ENCODE measurements at places on chromosomes 1 and 21. TPM values are rescaled to one million over a fixed set of nuclear protein-coding genes. Genes with fewer than 3 reads are reported as not detected.

Gene PAPPA2
- 0.10 TPM for total RNA-seq

Gene DPT
- not detected for total RNA-seq

Gene PTPN14
- 23.1 TPM for total RNA-seq

Gene TFF2
- not detected for total RNA-seq

Gene IGSF5
- not detected for total RNA-seq

Gene TSPEAR
- total RNA-seq = not detected

Gene MIS18A
- 27.5 TPM for total RNA-seq

Gene TFAP2E
- total RNA-seq = 0.47 TPM

Gene AVPR1B
- not detected for total RNA-seq

Gene WDR3
- 68.3 TPM for total RNA-seq

Gene HFM1
- total RNA-seq = not detected

Gene SELP
- 0.13 TPM for total RNA-seq

Gene DYRK3
- total RNA-seq = 23.3 TPM

Gene FCRL5
- not detected for total RNA-seq

Gene SYDE2
- total RNA-seq = 0.83 TPM

Gene CXADR
- total RNA-seq = 0.18 TPM

Gene LCE2B
- total RNA-seq = not detected

Gene EPS8L3
- not detected for total RNA-seq

Gene SMPDL3B
- total RNA-seq = 0.29 TPM

GRCh38 chr1:214124281-214124805 is 136.6 kb downstream of the PROX1 start:
- DNase-seq = no peak

DNA sequence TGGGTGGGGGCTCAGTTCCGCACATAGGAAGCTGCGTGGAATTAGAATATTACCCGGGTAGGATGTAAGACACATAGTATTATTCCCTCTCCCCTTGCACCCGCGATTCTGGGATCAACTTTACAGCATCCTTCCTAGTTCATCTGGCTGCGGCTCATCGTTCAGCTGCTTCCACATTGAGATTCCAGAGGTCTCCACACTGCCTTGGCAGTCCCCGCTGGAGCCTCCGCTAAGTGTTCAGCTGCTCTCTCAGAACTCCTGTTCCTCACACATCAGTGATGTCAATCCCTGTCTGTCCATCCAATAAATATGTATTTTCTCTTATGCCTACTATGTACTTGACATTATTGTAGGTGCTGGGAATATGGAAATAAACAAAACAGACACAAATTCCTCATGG is 135.6 kb upstream of the SYT6 start:
- no peak for DNase-seq

- DNase-seq = no peak
Measured at GRCh38 chr1:219310181-219310728, 136.6 kb downstream of the LYPLAL1 start.

- DNase-seq = no peak
Measured at GRCh38 chr1:87644579-87645190, 316.0 kb downstream of the LMO4 start.

DNA sequence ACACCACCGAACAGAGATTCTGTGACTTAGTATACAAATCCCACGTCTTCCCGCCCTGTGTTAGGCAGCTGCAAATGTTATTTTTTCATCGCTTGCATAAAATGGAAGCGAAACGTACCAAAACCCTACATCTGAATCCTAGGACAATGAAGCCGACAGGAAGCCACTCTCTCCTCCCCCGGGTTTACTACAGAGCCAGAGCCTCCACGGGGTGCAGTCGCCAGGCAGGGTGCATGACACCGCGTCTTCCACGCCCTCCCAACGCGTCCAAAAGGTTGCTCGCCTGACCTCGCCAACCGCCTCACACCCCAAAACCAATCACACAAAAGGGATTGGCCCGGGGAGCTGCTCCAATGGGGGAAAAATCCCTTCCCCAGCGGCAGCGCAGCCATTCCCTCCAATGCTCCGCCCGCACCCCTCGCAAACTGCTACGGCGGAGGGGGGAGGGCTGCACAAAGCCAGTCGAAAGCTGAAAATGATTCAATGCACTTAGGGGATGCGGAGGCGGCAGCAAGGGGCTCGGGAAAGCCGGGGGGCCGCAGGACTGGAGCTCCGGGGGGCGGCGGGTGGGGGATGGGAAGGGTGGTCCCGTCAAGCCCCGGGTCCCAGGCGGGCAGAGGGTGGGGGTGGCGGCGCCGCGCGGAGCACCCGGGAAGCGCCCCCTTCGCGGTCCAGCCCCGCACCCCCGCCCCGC is 701 bp downstream of the CEP170 start:
- DNase-seq = peak; percentile 58

GRCh38 chr1:246602194-246602593 is 35.9 kb downstream of the CNST start:
- no peak for DNase-seq

DNA sequence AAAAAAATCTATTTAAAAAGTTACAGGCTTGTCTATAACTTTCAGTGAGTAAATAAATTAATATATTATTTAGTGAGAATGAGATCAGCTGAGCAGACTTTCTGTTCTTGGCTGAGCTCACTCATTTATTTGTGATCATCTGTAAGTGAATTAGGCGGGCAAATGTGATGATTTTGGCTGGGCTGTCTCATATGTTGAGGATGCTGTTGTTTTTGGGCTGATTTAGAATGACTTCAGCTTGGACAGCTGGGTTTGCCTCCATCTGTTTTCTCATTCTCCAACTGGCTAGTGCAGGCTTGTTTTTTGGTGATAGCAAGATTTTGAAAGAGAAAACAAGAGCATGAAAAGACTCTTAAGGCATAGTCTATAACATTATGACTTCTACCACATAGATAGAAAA is 475.8 kb upstream of the OLFM3 start:
- DNase-seq = no peak

- no peak for DNase-seq
Measured at GRCh38 chr1:35444519-35444774, 112.8 kb downstream of the KIAA0319L start.

GRCh38 chr21:26795866-26796329 is 49.3 kb downstream of the ADAMTS1 start:
- no peak for DNase-seq

- no peak for DNase-seq
Measured at GRCh38 chr1:222347627-222348026, 200.3 kb downstream of the HHIPL2 start.

GRCh38 chr1:201893431-201893830 is 4.7 kb downstream of the SHISA4 start:
- no peak for DNase-seq

DNA sequence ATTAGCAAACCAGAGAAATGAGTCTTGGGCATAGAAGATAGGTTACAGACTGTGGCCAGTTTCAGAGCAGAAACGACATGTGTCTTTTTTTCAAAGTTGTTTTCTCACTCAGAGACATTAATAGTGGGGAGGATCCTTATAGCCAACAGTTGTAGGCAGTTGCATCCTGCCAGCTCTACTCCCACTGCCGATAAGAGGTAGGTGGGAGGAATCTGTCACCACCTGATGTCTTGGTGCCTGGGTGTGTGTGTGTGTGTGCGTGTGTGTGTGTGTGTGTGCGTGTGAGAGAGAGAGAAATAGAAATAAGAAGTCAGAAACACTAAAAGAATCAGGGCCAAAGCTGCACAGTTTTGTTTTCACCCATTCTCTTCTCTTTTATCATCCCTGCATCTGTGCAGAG is 219.5 kb downstream of the ZP4 start:
- DNase-seq = no peak

GRCh38 chr1:108590441-108590840 is 30.5 kb downstream of the EEIG2 start:
- no peak for DNase-seq

DNA sequence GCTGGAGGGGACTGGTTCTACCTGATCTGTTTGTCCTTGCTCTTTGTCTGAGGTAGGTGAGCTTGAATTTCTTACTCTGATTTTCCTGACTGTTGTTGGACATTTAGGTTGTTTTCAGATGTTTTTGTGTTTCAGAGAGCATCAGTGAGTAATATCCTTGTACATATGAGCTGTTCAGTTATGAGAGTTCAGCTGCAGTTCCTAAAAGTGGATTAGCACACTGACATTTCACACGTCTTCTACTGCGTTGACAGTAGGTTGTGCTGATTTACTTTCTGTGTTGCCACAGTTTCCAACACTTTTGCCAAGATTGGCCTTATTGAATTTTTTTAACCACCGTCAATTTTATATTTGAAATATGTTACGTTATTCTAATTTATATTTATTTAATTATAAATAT is 27.7 kb downstream of the CXADR start:
- DNase-seq = no peak

DNA sequence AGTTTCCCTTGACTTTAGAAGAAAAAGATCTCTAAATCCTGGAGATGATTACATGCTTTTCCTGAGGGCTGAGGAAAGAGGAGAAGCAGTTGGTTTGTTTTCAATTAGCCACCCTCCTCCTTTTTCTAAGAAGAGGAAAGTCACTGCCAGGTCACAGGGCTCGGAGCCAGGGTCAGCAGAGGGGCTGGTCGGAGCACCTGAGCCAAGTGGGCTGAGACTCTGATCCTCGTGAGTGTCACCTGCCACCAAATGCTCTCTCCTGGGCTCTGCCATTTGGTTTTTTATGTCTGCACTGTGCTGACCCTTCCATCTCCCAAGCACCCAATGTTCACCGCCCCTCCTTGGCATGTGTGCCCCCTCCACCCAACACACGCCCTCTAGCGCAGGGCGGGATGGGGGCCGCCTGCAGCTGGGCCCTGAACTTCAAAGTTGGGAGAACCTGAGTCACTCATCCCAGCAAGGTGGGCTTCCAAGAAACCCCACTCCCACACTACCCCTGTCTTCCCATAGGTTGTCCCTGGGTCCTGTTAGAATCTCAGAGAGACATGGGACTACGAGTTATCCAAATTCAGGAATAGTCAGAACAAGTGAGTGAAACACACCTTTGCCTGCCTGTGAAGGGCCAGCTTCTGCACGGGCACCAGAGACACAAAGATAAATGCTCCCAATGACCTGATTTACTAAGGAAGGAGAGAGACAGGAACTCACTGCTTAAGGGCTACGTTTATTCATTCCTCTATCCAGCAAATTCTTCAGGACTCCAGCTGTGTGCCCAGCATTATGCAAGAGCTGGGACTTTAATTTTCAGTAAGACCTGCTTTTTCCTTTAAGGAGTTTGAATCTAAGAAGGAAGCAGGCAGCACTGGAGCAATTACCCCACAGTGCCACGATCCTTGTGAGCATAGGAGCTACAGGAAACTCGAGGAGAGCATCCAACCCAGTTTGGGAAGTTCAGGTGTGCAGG is 127.5 kb downstream of the RHOU start:
- DNase-seq = no peak

GRCh38 chr1:9780554-9781110 is 43.1 kb downstream of the CLSTN1 start:
- no peak for DNase-seq

GRCh38 chr1:82564333-82564732 is 763.6 kb downstream of the ADGRL2 start:
- no peak for DNase-seq

DNA sequence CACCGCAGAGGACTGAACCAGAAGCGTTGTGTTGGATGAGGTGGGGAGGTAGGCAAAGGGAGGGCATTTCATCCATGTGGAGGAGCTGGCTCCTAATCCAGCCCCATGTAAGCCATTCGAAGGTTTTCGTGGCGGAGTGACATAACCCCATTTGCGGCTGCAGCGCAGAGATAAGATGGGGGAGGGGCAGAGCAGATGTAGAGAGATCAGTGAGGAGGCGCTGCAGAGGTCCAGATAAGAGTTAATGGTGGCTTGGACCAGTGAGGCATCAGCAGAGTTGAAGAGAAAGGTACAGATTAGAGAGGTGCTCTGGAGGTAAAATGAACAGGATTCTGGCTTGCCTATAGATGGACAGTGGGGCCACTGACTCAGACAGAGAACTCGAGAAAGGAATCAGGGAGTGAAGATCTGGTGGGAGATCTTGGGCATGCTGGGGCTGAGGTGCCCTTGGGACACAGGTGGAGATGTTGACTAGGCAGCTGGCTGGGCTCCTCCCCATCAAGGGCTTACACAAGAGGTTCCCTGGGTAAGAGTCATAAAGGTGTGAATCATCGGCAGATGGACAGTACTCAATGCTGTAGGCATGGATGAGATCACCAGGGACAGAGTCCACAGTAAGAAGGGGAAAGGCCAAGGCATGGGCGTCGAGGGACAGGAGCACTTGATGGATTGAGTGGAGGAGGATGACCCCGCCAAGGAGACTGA is 7.8 kb upstream of the PTPRF start:
- no peak for DNase-seq

DNA sequence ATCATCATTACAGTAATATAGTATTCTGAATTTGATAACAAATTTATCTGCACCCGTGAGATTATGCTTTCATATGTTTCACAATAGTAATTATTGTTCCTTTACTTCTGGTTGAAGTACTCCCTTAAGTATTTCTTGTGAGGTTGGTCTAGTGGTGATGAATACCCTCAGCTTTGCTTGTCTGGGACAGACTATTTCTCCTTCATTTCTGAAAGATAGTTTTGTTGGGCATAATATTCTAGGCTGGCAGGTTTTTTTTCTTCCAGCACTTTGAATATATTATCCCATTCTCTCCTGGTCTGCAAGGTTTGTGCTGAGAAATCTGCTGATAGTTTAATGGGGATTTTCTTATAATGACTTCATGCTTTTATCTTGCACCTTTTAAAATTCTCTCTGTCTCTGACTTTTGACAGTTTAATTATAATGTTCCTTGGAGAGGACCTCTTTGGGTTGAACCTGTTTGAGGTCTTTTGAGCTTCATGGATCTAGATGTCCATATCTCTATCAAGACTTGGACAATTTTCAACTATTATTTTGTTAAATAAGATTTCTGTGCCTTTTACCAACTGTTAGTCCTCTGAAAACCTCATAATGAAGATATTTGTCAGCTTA is 371.5 kb upstream of the VAMP3 start:
- no peak for DNase-seq

GRCh38 chr1:76793594-76793993 is 73.7 kb upstream of the ST6GALNAC5 start:
- DNase-seq = no peak

GRCh38 chr1:86701731-86702130 is 2.6 kb upstream of the SH3GLB1 start:
- DNase-seq = no peak

DNA sequence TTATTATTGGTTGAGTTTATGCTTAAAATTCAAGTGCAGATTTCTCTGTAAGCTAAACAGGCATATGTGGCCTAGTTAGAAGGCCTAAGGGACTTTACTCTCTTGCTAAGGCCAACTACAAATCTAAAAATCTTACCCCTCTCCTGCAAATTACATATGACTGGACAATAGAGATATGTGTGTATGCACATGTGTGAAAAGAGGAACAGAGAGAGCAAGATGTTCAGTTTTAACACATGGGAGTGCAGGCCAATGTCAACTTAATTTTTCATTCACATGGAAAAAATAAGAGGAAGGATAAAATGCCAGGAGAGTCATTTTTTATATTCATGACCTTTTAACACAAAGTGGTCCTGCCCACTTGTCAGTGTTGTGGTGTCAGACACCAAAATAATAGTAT is 8.5 kb downstream of the OR10K2 start:
- no peak for DNase-seq

GRCh38 chr1:162541619-162542141 is 19.8 kb upstream of the UAP1 start:
- no peak for DNase-seq
